ENCODE measurements at places on chromosomes 1 and 21.
A peak's percentile ranks its signal among the peaks of the same experiment; 100 is the strongest.

GRCh38 chr1:46517010-46517600, 27.5 kb downstream of the DMBX1 start:
- peak; percentile 69 for DNase-seq

GRCh38 chr1:234613128-234613875, 3.3 kb upstream of the IRF2BP2 start:
- peak; percentile 60 for DNase-seq

- no peak for DNase-seq
Measured at GRCh38 chr1:92123868-92124267, 43.7 kb downstream of the BTBD8 start.

DNA sequence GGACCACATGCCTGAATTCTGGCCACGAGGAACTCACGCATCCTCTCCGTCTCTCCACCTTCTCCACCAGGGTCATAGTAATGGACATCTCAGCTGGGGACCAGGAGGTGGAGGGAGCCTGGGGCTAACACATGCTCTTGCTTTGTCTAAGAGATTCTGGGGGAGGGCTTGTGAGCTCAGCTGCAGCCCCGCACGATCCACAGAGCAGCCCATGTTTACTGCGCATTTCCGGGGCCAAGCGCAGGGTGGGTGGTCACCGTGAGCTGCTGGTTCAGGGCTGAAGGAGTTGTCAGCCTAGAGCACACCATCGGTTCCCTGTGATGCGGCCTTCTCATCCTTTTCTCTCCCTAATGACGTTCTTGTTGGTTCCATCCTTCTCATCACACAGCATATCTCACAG, 7.5 kb upstream of the TFF2 start:
- no peak for DNase-seq

- peak; percentile 22 for DNase-seq
Measured at GRCh38 chr1:213925531-213926182, 62.1 kb upstream of the PROX1 start.

DNA sequence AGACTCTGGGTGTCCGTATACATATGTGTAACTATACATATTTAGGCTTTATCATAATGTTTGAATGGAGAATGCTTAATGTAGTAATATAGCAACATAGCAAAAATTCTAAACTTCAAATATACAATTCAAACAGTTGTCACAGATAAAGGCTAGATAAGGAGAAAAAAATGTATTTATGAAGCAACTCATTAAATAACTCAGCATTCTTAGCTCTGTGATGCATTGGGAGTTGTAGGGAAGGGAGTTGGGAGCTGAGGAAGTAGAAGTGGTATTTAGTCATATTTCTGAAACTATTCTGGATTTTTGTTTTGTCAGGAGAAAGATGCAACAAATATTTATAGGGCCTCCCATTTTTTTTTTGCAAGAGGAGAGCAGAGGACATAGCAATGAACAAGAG, 197.8 kb downstream of the PBX1 start:
- DNase-seq, result no peak

DNA sequence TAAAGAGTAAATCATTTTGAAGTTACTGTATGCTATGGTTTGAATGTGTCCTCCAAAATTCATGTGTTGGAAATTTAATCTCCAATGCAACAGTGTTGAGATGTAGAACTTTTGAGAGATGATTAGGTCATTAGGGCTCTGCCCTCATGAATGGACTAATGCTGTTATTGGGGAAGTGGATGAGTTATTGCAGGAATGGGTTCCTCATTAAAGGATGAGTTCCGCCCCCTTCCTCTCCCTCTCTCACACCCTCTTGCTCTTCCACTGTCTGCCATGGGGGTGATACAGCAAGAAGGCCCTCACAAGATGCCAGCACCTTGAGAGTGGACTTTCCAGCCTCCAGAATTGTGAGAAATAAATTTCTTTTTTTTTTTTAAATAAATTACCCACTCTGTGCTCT, 97.6 kb downstream of the ATP1A1 start:
- no peak for DNase-seq

- no peak for DNase-seq
Measured at GRCh38 chr1:11682287-11682771, 1.4 kb upstream of the MAD2L2 start.

DNA sequence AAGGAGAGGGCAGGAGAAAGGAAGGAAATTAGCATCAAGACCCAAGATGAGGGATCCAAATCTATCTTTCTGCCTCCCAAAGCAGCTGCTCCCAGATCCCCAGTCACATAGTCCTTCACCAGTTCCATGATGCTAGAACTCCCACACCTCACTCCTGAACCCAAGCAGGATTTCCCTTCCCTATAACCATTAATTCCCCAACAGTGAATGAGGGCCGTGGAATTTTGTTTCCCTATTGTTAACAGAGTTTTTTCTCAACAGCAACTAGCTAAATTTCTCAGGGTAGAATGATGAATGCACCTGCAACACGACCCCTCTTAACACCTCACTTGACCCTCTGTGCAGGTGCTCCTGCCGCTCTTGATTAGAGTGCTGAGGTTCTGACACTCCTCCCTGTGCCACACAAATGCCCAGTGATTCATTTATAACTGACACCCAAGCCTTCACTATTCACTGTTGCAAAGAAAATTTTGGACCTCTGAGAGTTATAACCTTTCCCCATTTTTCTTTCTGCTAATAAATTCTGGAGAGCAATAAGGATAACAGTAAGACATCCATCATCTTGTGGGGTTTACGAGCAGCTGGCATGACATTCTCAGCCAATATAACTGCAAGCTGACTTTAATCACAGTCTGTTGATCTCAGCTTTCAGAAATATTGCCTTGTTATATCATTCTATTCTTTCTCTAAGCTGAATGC, 25.4 kb upstream of the NPL start:
- DNase-seq, result no peak

- DNase-seq, result no peak
Measured at GRCh38 chr1:228282329-228283042, 74.6 kb downstream of the OBSCN start.

- peak; percentile 77 for DNase-seq
Measured at GRCh38 chr1:100989306-100990077, 36.1 kb downstream of the DPH5 start.

GRCh38 chr1:199837321-199837720, 190.2 kb upstream of the NR5A2 start:
- DNase-seq, result no peak
